ENCODE measurements at places on chromosomes 3 and 15. TPM values are rescaled to one million over a fixed set of nuclear protein-coding genes. Genes with fewer than 3 reads are reported as not detected.

Gene KLF15
- total RNA-seq: 3.2 TPM

Gene COLQ
- total RNA-seq: under 0.01 TPM

Gene CHRNA7
- 0.21 TPM for total RNA-seq

Gene HYAL1
- 4.8 TPM for total RNA-seq

Gene IL17RD
- 2.1 TPM for total RNA-seq

Gene RTP1
- not detected for total RNA-seq

Gene TRAT1
- total RNA-seq: not detected

All from tracheal epithelial cell (primary cell).